ENCODE measurements at places on chromosomes 2 and 18.

GRCh38 chr2:55672630-55673029, 21.0 kb downstream of the PNPT1 start:
- DNase-seq = no peak

DNA sequence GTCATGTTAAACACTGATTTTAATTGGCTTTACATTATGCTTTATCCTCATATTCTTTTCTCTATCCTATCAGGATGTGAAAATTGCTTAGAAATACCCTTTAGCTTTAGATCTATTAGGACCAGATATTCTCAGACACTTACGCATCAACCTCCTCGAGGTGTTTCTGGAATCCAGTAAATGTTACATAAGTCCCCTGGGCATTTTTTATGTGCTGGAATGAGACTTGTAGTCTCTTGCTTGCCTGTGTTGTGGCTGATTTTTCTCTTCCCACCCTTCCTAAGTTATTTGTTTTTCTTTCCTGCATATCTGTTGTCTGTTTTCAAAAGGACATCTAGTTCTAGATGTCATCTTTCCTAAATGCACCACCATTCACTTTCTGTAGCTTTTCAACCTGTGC, 197.1 kb downstream of the CCDC85A start:
- no peak for DNase-seq

DNA sequence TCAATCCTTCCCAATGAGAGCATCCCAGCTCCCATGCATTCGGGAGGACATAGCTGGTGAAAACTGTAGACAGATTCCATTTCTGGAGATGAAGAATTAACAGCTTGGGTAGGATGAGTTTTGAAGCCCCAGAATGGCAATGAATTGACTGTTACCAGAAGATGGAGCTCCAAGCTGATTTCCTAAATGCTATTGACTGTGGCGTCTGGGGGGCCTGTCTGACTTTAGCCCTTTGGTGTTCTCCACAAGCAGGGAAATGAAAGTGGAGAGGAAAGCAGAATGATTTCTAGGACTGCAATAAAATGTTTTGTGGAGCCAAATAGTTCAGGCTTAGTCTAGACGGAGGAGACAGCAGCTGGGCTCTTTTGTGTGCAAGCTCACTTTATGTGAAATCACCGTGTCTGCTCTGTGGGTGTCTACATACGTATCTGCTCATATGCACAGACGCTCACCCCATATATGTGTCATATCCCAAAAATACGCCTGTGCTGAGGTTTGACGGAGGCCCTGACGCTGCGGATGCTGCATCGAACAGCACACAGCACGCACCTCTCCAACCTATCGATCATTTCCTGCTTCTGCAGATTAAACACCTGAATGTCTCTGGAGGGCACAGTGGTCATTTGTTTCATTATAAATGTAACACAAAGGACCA, 166.4 kb upstream of the PXDN start:
- DNase-seq = no peak

- DNase-seq = no peak
These were observed 40.1 kb downstream of the SCN3A start for GRCh38 chr2:165163761-165164160.

DNA sequence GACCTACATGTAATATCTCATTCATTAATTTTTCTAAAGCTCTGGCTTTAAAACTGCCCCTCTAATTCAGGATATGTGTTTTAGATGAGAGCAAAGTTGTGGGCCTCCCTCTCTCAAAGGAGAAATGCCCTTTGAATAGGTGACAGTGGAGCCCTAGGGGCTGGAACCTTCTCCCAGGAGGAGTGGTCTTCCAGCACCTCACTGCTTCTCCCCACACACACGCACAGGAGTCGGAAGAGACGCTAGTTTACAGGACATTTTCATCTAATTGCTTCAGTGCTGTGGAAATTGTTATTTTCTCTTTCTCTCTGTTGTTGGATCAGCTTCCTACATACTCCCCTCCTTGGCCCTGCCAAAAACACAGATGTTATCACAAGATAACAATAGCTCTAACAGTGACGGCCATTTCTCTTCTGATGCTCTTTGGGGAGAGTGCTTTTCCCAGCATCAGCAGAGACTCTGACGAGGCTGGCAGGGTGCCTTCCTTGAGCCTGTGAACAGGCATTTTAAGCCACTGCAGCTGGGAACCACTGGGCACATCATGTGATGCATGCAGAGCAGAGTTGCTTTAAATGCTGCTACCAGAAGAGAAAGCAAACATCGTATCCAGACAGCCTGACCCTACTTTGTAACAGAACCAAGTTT, 209.4 kb upstream of the SP5 start:
- no peak for DNase-seq

Measured in stimulated activated CD4-positive, alpha-beta T cell treated with anti-CD3 and anti-CD28 coated beads, Interleukin-12 subunit alpha, Interleukin-12 subunit beta, amount 100 ng/mL, for 4 hours (primary cell).